ENCODE measurements at places on chromosomes 3 and 15.

GRCh38 chr3:4392992-4393391 lies 74.1 kb downstream of the SUMF1 start:
- DNase-seq: no peak

GRCh38 chr15:95281470-95281869 lies 1049.0 kb upstream of the NR2F2 start:
- DNase-seq: no peak

DNA sequence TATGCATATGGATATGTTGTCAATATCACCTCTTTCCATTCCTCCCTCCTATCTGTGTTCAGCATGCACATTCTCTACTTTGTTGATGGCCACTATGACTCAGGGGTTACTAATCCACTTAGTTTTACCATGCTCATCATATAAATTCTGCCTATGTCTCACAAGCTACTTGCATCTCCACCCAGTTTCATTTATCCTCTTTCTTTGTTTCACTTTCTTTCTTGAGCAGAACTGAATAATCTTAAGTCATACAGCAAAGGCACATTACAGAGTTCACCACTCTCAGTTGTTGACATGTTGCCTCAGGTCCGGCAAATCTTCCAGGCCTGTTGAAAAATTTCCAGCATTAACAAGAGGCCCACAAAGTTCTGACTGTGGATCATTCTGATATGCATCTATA lies 71.5 kb downstream of the SSR3 start:
- no peak for DNase-seq

GRCh38 chr3:20324664-20325478 lies 138.9 kb upstream of the SGO1 start:
- no peak for DNase-seq

GRCh38 chr15:59011262-59011952 lies 23.9 kb downstream of the RNF111 start:
- DNase-seq: no peak
